SK-N-SH treated with all-trans-retinoic acid at 6 μM for 48 hours (cell line): ENCODE measurements at places on chromosomes 13 and 19.

DNA sequence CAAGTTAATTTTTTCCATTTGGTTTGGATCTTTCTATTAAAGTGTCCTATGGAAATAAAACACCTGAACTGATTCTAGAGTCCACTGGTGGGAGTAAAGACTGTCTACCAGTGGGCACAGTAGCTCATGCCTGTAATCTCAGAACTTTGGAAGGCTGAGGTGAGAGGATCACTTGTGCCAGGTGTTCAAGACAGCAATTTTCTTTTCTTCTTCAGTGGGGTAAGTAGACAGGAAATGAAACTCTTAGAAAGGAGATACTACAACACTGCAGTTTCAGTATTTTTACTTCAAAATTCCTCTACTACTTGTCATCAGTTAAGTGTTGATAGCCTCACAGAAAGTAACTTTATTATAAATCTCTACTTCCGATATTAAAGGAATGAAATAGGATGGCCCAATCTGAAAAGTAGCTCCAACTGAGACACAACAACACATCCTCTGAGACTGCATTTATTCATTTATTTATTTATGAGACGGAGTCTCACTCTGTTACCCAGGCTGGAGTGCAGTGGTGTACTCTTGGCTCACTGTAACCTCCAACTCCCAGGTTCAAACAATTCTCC, 26.3 kb downstream of the DNMT1 start:
- ATAC-seq, result no peak

DNA sequence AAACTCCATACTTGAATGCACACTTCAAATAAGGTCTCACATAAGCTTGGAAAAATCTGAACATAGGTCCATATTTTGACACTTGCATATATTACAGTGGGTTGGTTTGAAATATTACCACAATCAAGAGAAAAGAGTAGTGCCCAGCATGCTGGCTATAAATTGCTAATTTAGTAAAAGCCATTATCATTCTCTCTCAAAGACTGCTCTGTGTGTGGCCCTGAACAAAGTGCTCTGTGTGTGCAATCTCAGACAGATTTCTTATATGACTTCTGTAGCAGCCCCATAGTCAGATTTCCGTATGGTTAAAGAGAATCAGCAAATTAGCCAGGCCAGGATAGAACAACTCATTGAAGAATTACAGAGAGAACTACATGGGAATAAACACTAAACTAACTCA, 78.2 kb downstream of the LIG4 start:
- ATAC-seq, result no peak

- ATAC-seq, result no peak
These were observed 85.7 kb downstream of the C13orf42 start for GRCh38 chr13:51025245-51025905.

- no peak for ATAC-seq
These were observed 48.7 kb downstream of the ZNF536 start for GRCh38 chr19:30420881-30421280.

GRCh38 chr19:49987159-49987698, 26.3 kb upstream of the SIGLEC11 start:
- peak; percentile 65 for ATAC-seq

DNA sequence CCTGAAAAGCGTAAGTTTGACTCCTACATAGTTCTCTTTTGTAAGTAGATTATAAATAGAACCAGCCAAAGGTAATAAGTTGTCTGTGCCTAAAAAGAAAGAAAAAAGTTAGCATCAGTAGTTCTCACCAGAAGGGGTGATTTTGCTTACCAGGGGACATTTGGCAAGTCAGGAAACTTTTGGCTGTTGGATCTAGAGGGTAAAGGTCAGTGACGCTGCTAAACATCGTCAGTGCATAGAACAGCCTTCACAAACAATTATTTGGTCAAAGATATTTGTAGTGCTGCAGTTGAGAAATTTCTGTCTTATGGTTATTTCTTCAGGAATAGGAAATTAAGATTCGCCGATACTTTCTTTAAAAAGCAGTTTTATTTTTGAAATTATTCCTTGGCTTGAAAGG, 2.0 kb downstream of the USPL1 start:
- ATAC-seq, result no peak

DNA sequence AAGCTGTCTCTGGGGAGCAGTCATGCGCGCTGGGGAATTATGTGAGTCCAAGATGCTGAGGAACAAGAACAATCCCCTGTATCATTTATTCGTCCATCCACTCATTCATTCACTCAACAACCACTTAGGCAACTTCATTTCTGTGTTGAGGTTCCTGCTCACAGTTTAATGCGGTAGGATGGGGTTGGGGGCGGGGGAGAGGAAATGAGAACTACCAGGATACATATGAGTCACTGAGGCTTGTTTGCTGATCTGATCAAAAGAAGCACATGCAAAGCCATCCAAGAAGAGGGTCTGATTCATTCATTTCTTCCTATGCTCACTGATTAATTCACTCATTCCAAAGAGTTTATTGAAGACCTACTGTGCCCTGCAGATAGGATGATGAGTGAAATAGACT, 20.9 kb downstream of the ZNF536 start:
- ATAC-seq, result no peak

GRCh38 chr13:51635137-51635878, 51.0 kb downstream of the WDFY2 start:
- ATAC-seq, result no peak

DNA sequence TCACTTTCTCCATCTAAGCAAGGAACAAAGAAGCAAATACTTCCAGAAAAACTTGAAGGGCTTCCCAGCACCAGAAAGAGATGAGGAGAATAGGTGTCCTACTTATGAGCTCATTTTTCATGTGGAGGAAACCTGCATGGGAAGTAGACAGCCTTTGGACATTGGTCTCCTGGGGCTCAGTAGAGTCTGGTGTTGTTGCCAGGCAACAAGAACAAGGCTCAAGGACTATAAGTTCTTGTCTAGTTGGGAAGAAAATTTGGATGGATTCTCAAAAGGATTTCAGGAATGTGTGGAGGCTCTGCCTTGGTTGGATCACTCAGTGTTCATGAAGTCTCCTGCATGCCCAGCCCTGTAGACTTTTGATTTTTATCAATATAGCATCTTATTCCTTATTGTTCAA, 84.5 kb downstream of the MBNL2 start:
- peak; percentile 10 for ATAC-seq

- ATAC-seq, result no peak
These were observed 382.2 kb downstream of the FGF9 start for GRCh38 chr13:22053053-22053452.

- peak; percentile 1 for ATAC-seq
These were observed 630 bp downstream of the COQ8B start for GRCh38 chr19:40716031-40716481.

DNA sequence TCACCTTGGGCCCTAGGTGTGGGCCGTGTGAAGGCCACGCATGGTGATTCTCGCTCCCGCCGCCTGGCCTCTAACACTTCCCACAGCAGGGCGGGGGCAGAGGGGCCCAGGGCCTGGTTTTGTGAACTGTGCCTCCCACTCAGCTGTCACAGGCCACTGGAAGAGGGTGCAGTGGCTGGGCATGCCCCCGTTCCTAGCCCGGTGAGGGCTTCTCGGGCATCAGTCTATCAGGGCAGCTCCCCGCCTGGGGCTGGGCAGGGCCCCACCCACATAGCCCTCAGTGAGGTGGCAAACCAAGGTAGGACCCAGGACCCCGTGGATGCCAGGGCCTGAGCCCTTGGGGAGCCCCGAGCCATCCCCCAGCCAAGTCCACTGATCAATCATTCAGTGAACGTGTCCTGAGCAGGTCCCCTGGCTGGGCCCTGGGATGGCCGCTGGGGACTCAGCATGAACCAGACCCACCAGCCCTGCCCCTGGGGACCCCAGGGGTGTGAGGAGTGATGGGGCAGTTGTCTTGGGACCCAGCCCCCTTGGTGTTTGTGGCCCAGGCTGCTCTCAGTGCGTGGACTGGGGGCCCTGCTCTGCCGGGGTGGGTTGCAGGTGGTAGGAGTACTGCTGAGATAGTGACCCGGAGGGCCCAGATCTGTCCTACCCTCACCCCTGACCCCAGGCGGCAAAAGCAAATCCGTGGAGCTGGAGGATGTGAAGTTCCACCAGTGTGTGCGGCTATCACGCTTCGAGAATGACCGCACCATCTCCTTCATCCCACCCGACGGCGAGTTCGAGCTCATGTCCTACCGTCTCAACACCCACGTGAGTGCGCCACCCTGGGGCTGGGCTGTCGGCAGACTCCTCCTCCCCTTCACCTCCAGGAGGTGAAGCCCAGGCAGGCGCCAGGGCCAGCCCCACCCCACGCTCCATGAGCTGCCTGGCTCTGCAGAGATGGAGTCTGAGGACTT, 29.4 kb downstream of the AP1M1 start:
- no peak for ATAC-seq

GRCh38 chr13:102195566-102196462, 206.0 kb downstream of the FGF14 start:
- ATAC-seq, result peak; percentile 88
